CD4-positive, alpha-beta T cell treated with Interleukin-2 at 100 ng/mL for 4 hours (primary cell): ENCODE measurements at places on chromosomes 4 and X.

DNA sequence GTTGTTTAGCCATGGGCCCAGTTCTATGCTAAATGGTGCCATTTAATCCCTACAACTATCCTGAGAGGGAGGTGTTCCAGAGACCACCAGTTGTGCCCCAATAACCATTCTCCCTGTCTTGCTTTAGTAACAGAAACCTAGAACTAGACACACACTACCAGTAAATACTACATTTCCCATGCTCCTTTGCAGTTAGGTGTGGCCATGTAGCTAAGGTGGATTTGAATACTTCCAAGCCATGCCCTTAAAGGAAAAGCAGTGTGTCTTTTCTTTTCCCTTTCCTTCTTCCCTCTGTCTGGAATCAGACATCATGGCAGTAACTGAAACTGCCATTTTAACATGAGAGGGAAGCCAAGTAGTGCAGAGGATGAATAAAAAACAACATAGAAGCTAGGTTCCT lies 90.9 kb upstream of the TMEM33 start:
- DNase-seq, result no peak

- DNase-seq, result no peak
These were observed 113.0 kb upstream of the SH3RF1 start for GRCh38 chr4:169383724-169384123.

DNA sequence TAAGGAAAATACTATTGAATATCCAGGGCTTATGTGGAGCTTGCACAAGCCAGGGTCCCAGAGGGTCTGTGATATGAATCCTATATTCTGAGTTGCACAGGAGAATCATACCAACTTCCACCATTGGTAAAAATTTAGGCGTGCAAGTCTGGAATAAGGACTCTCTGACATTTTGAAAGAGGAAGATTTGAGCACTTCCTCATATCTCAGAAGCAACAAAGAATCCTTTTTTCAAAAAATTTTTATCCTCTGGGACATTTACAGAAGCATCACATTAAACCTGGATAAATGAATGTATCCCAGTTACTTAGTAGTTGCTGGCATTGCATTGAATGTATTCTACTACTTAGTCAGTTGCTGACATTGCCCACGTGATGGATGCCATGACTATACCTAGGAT lies 24.2 kb upstream of the CAMK2D start:
- DNase-seq, result no peak

DNA sequence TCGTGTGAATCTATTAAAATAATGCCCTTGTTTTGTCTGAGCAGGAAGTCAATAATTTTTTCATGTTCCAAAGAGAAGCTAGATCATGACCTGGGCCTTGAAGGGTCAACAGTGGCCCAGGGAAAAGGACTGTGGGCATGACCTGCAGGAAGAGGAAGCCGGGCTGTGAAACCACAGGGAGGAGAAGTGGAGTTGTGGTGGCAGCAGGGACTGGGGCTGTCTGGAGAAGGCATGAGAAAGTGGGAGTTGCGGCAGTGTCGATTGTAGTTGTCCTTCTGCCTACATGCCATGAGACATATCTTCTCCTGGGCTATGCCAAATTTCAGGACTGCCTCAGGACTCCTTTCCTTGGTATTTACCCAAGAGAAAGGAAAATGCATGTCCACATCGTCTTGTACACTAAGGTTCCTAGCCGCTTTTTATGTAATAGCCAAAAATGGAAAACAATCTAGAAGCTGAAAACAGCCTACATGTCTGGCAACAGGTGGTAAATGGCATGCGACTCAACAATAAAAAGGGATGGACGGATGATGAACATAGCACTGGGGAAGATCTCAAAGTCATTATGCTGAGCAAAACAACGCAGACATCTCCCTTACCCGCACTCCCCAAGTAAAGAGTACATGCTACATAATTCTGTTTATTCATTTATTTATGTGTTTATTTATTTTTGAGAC lies 13.6 kb upstream of the PTTG2 start:
- DNase-seq, result no peak

DNA sequence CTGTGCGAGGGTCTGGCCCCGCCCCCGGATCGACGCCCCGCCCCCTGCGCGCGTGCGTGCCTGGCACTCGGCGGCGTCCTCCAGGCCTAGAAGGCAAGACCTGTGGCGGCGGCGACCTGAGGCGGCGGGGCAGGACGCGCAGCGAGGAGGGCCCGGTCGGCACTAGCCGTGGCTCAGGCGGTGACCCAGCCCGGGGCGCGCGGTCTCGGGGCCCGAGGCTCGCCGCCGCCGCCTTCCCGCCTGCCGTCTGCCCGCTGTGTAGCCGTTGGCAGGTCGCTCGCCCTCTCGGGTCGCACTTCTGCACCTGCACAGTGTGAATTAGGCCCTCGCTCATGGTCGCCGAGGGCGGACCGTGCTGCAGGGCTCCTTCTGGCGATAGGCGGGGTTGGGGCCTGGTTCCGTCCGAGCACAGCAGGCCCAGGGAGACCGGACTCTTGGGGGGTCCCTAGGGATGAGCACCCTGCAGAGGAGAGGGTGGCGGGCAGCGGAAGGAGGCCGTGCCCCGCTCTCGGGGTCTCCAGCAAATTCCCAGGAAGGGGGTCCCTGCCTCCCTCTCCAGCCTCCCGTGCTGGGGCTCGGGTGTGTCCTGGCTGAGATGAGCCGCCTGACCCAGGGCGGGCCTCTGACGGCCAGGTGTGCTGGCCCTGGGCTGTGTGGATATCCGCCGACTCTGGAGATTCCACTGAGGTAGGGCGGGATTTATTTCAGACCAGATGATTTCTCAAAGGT lies 557 bp upstream of the FAM53A start:
- DNase-seq, result no peak

- DNase-seq, result no peak
These were observed 6.5 kb upstream of the STBD1 start for GRCh38 chr4:76300012-76300411.

DNA sequence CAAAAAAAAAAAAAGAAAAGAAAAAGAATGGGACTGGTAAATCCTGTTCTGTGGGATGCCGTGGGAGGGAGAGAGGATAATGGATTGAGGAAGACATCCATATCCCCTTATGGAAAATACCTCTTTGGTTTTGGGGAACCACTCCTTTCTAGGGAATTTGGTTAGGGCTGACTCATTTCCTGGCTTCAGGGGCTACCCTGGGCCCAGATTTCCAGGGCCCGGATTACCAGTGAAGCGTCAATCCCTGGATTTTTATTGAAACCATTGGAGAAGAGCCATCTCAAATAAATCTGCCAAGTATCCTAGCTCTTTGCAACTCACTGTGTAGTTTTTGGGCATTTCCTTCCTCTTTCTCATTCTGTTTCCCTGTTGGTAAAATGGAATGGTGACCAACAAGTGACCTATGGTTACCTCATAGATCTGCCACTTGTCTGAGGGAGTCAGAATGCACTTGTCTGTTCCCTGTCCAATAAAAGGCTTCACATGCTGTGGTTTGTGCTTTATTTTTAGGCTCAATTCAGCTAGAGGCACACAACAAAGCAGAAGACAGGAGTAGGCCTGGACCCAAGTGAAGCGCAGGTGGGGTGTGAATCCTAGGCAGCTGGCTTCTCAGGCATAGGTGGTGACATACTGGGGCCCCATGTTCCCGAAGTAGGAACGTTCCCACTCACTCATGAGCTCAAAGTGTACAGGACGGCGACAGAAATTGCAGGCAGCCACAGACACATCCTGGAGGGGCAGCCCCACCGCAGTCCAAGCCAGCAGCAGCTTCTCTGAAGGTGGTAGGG lies 8.6 kb downstream of the APEX2 start:
- no peak for DNase-seq

DNA sequence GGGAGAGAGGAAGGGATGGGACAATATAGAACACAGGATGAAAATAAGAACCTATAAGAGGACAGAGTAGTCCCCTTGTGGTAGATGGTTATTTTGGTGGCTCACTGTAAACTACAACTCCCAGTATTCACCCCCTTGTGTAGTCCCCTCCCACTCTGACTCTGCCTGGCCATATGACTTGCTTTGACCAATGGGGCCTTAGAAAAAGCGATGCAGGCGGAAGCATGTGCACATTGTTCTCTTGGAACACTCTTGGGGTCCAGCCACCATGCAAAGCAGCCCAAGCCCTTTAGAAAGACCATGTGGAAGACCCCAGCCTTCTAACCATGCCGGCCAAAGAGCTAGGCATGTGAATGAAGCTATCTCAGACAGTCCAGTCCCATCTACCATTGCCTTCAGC lies 415.0 kb downstream of the BCOR start:
- DNase-seq, result no peak

- DNase-seq, result no peak
These were observed 202.6 kb upstream of the LEF1 start for GRCh38 chr4:108371282-108371681.

- DNase-seq, result peak; percentile 69
These were observed 8.8 kb upstream of the MGST2 start for GRCh38 chr4:139656614-139657486.

GRCh38 chr4:141849778-141850177 lies 213.4 kb downstream of the IL15 start:
- no peak for DNase-seq

DNA sequence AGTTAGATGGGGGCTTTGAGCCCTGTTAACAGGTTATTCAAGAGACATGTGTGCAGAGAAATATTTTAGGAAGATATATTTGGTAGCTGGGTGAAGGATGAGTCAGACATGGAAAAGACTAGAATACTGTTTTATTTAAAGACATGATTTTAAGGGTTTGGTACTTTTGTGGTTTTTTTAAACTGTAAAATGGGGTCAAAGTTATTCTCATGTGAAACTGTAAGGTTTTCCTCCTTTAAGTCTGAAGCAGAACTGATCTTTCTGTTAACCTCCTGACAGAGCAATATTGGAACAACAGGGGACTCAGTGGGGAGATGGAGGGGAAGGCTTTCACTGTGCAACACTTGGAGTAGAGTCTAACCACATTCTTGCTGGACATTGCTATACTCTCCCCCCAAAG lies 112.4 kb upstream of the LSM6 start:
- DNase-seq, result no peak

GRCh38 chrX:71253253-71254091 lies 468 bp downstream of the ZMYM3 start:
- DNase-seq, result peak; percentile 36

GRCh38 chrX:133365871-133366611 lies 49.2 kb downstream of the GPC4 start:
- DNase-seq, result no peak

GRCh38 chr4:40850496-40850895 lies 100.7 kb downstream of the NSUN7 start:
- DNase-seq, result no peak

DNA sequence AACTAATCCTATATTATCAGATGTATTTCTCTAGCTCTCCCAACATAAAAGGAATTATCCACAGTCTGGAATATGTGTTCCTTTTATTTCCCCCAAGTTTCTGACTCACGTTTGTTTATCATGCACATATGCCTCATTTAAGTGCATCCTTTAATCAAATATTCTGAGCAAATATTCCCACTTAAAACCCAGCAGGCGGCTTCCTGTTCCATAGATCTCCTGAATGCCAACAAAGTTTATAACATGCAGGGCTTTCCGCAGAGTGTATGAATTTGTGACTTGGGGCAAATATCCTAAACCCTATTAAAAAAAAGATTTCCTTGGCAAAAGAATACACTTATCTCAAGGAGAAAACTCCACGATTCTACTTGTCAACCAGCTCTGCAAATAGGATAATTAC lies 16.9 kb downstream of the GLRA2 start:
- DNase-seq, result no peak

DNA sequence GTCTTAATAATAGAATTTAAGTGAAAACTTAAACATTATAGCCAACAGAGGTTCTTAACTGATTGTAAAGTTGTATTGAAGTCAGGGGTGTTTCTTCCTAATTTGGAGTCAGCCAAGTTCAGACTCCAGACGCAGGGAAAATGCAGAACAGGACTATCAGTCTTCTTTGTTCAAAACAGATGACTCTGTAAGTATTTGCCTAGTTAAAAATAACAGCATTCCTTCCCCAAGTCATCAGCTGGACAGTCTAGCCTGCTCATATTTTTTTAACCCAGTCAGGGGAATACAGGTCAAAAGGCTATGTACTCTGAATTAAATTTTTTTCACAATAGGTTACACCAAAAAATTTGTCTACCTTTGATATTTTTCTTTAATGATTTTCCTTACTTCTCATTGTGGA lies 73.8 kb upstream of the DCLK2 start:
- no peak for DNase-seq

DNA sequence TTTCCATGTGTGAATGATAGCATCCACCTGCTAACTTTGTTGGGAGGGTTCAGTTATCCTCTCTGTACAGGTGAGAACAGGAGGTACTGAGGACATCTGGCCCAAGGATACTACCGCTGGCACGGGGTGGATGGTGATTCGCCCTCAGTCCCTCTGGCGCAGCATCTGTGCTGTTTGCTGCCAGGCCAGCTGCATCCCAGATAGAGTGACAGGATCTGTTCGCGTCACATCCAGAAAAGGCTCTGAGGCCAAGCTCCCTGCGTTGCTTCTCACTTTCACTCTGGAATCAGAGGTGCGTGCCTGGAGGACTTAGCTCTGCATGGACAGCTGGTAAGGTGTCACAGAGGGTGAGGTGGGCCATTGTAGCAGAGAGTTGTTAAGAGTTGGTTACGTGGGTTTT lies 95.4 kb downstream of the TBL1X start:
- no peak for DNase-seq

- no peak for DNase-seq
These were observed 71.1 kb upstream of the PPP3CA start for GRCh38 chr4:101418466-101418865.

- DNase-seq, result no peak
These were observed 19.7 kb downstream of the SPIN3 start for GRCh38 chrX:56975611-56976010.

- no peak for DNase-seq
These were observed 16.3 kb downstream of the PTTG2 start for GRCh38 chr4:37976507-37976906.

DNA sequence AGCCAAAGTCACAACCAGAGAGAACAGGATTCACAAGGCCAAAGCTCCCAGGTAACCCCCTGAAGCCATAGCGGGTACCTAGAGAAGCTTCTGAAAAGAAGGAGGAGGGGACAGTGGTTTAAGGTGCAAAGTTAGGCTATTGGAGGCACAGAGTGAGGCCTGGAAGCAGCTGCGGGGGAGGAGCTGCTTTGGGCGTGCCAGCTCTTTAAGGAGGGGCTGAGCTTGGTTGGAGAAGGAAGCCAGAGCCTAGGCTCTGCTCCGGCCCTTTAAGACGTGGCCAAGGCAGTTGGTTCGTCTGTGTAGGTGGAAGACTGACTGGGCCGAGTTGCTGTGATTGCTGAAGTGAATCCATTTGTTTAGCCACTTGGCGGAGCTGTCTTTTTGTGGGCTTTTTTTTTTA lies 1.5 kb downstream of the KLF8 start:
- DNase-seq, result no peak

DNA sequence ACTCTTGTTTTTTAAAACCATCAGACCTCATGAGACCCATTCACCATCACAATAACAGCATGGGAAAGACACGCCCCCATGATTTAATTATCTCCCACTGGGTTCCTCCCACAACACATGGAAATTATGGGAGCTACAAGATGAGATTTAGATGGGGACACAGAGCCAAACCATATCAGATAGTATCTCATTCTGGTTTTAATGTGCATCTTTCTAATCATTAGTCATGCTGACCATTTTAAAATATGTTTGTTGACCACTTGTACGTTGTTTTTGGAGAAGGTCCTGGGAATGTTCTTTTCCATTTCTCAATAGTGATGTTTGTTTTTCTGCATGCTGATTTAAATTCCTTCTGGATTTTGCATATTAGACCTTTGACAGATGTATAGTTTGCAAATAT lies 119.0 kb downstream of the RTL3 start:
- DNase-seq, result no peak

GRCh38 chrX:152028579-152028978 lies 54.1 kb upstream of the GABRE start:
- no peak for DNase-seq

- DNase-seq, result no peak
These were observed 78.2 kb upstream of the QRFPR start for GRCh38 chr4:121459026-121459425.

GRCh38 chr4:102497986-102498385 lies 3.2 kb upstream of the NFKB1 start:
- DNase-seq, result no peak
